Putamen (tissue), 1 donor: ENCODE measurements at places on chromosomes 11 and 22.
A peak's percentile ranks its signal among the peaks of the same experiment; 100 is the strongest.

DNA sequence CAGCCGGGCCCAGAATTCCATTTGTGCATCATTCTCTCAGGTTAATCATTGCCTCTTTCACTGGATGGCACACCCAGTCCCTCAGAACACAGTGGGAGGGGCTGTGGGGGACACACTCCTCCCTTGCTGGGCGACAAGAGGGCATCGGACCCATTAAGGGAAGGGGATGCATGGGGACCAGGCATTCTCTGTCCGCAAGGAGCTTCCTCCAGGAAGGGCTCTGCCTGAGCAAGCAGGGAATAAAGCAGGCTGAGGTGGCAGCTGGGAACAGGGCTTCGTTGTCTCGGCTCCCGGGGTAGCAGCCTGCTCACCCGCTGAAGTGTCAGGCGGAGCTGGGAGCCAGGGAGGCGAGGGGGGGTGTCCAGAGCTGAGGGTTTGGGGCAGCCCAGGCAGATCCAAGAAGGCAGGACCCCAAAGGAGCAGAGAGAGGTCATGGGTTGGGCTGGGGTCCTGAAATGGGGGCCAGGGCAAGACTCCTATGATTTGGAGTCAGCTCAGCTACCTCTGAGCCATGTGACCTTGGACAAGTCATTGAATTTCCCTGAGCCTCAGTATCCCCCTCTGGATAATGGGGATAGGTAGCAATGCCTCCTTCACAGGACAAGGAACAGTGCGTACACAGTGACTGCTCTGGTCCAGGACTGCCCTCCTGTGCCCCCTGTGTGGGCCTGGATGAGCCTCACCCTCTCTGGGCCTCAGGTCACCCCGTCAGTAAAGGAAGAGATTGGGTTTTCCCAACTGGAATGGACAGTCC, 1.4 kb downstream of the GAL3ST1 start:
- peak; percentile 67 for DNase-seq

DNA sequence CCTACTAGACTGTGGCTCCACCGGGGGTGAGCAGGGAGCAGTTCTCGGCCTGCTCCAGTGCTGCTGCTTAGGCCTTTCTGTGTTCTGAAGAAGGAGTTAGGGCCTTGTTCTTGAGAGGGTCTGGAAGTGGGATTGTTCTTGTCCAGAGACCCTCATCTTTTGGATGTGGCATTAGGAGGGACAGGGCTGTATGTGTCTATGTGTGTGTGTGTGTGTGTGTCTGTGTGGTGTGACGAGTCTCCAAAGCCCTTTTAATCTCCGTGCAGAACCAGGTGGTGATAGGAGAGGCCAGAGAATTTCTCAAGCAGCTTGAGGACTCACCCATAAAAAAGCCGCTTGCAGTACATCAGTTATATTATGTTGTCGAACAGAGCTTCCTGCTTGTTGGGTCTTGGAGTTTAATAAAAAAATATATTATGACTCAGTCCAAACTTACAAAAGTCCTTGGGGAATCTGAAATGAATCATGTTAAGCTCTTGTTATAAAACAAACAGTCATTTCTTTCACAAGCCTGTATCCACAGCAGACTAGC, 196.5 kb downstream of the TENM4 start:
- no peak for DNase-seq

GRCh38 chr22:26835023-26835422, 177.6 kb downstream of the MIAT start:
- DNase-seq = no peak

DNA sequence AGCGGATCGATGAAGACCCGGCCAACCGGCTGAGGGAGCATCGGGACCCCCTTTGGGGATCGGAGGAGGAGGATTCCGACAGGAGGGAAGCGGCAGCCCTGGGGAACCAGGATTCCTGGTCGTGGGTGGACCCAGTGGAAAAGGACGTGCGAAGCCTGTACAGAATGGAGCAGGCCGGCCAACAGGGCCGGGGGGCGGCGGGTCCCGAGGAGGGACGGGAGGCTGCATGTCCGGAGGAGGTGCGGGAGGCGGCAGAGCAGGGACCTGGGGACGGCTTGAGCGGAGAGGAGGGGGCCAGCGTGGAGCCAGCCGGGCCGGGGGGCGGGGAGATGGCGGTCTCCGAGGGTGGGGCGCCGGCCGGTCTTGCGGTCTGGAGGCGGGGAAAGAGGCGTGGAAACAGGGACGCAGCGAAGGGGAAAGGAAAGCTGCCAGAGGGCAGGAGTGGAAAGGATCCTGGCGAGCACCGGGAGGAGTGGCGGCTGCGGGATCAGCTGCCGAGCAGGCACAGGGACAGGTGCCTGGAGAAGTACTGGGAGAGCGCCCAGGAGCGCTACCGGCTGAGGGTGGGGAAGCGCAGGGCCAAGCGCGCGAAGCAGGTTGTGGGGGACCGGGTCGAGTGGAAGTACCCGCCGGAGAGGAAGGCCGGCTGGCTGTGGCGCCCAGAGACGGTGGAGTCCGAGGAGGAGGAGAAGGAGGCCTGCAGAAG, at the start of gene ANO5:
Gene ANO5 (plus strand): TSS at position 444 of the 706 bp plus-strand sequence. CDS start 408 bp downstream, outside the sequence.
- DNase-seq = peak; percentile 30

DNA sequence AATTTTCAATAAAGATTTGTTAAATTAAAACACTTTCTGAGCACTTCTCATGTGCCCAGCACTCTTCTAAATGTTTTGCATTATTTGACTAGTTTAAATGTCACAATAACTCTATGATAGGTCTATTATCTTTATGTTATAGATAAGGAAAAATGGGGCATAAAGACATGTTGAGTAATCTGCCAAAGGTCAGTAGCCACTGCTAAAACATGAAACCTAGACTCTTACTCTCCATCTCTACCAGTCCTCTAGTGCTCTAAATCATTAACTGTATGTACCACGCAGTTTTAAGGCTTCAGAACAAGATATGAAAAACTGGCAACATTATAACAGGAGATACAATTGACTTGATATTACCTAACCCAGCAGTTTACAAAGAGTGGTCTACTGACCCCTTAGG, 6.9 kb downstream of the RAB6A start:
- DNase-seq = no peak
